ENCODE measurements at places on chromosomes 3 and 15.

DNA sequence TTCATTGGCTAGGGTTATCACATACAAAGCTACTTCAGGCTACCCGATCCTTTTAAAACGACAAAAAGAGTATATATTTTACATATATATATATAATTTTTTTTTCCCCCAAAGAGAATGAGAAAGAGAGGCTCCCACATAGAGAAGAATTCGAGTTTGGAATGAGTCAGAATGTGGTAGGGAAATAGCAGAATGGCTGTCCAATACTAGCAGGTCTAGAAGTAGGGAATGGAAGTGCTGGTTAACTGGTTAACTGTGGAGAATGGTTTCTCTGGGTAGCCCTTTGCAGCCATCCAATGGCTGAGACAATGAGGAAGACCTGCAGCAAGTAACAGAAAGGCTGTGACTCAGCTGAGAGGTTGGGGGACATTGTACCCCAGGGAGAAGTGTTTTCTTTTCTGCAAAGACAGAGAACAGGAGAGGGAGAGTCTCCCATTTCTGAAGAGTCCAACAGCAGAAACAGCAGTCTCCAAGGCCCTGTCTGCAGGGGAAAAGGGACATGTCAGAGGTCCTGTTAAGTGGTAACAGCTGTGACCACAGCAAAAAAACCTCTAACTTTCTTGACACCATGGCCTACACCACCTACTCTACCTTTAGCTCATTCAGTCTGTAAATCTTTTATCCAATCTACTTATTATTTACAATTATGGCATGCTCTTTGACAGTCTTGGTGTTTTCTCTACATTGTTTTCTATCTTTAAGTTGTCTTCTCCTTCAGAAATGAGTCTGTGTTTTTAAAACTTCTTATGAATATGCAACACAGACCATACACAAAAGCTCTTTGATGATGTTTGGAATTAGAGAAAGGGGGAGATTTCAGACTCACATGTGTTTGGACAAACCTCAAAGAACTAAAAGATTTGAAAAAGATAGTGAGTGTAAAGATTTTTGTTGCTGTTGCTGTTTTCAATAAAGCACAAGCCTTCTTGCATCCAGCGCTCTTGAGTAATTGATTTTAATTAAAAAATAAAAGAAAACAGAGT lies 116.1 kb upstream of the SLC7A14 start:
- no peak for DNase-seq

- no peak for DNase-seq
Observed at GRCh38 chr15:57743424-57743823, 36.9 kb downstream of the POLR2M start.

GRCh38 chr15:74664028-74664616 lies 31.7 kb downstream of the EDC3 start:
- no peak for DNase-seq

DNA sequence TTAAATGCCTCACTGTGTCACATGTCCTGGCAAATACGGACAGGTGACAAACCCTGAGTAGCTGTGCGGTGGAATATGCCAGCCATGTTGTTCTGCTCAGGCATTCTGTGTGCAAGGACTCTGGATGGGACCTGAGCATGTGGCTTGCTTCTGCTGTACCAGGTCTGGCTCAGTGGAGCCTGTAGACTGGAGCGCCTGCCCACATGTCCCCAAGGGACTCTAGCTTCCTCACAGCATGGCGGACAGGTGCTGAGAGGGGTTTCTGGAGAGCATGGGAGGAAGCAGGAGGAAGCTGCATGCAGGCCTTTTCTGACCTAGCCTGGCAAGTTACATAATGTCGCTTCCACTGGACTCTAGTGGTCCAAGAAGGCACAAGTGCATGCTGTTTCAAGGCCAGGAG lies 96.3 kb downstream of the PLXNA1 start:
- DNase-seq = no peak

DNA sequence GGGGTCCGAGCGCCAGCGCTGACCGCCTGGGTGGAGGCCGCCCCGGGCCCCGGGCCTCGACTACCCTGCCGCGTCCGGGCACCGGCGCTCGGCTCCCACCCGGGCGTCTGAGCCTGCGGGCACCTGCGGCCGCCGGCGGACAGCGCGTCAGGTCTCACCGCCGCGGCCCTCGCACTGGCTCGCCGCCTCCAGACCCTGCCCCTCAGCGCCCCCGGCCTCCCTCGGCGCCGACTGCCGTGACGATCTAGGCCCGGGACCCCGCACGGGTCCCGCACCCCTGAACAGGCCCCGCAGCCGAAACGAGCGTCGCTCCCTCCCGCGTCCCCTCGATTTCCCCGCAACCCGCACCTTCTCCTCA lies 297 bp downstream of the PRC1 start:
- DNase-seq = no peak

GRCh38 chr3:186094696-186095425 lies 14.0 kb downstream of the ETV5 start:
- DNase-seq = no peak

- DNase-seq = no peak
Observed at GRCh38 chr3:60080648-60081047, 1030.8 kb upstream of the CFAP20DC start.

GRCh38 chr3:70431911-70432310 lies 119.5 kb upstream of the MDFIC2 start:
- no peak for DNase-seq

DNA sequence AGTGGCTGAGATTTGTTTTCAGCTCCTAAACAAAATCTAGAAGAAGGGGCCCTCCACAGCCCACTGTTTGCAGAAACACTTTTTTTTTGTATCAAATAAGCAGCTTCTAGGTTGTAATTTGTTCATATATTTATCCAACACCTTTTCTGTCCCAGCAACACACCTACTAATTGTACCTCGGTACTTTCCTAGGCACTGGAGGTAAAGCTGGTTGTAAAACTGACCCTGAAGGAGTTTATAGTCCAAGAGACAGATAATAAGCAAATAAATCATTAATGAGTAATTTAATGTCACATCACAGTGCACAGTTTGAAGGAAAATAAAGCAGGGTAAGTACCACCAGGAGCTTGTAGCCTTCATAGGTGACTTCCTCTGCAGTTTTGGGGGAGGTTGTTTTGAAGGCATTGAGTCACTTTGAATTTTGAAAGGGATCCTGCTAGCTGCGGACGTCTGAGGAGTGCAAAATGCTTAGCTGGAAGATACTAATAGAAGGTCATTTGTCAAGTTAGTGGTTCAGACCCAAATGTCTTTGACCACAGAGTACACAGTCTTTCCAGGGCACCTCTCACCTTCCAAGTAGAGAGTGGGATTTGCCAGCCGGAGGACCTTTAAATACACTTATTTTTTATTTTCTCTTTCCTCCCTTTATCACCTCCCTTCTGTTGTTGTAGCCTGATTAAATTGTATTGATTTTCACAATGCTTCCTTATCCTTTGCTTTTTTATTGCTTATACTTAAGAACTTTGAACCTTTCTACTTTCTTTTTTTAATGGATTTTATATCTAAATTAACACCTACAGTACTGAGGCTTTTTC lies 53.8 kb downstream of the CMSS1 start:
- no peak for DNase-seq

DNA sequence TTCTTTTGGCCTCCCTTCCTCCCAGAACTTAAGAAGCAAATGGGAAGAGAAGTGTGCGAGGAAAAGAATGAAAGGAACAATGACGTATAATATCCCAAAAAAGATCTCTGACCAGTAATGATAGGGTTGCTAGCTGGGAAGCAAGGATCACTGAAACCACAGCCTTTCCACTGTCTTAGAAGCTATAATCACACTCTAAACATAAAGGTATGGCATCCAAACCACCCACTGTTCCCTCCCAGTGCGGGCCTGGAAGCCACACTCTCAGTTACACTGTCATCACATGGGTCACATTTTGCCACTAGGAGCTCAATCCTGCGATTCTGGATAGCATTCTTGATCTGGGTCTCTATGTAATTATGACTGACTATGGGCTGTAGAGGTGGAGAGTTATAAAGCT lies 131.6 kb upstream of the HACD2 start:
- no peak for DNase-seq

DNA sequence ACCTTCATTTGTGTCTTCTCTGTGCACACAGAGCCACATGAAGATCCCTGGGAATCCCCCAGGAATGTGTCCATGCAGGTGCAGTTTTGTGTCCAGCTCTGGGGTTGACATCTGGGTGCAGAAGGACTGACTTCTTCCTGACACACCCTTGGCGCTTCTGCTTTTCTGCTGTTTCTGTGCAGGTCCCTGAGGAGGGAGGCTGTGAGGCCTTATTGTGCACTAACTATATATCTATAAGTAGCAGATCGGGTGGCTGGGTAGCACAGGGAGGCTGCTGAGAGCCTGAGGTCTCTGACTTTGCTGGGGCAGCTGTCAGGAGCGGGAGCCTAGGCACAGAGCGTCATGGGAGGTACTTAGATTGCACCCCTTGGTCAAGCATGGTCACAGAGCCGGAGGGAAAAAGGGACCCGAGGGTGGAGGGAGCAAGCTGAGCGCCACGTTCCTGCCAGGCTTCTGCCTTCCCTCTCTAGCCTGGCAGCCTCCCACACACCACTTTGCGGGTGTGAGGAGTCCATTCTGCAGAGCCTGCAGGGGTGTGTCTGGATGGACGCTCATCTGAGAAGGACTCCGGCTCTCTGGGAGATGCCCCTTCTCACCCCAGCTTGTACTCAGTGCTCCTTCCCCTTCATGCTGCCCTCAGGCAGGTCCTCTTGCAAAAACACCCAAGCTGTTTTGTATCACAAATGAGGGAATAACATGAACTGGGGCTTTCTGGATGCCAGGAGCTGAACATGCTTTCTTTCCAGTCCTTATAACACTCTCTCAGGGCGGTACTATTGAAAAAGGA lies 23.9 kb downstream of the CCDC33 start:
- no peak for DNase-seq

- no peak for DNase-seq
Observed at GRCh38 chr15:79265987-79266579, 16.4 kb upstream of the ANKRD34C start.

DNA sequence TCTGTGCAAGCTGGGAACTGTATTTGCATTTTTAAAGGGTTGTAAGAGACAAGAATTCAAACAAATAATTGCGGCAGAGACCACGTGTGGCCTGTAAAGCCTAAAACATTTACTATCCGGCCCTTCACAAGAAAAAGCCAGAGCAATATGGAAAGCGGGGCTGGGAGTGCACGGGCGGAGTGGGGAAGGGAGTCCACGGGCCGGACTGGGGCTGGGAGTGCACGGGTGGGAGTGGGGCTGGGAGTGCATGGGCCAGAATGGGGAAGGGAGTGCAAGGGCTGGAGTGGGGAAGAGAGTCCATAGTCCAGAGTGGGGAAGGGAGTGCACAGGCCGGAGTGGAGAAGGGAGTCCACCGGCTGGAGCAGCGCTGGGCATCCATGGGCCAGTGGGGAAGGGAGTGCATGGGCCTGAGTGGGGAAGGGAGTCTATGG lies 41.2 kb downstream of the KLF15 start:
- no peak for DNase-seq

DNA sequence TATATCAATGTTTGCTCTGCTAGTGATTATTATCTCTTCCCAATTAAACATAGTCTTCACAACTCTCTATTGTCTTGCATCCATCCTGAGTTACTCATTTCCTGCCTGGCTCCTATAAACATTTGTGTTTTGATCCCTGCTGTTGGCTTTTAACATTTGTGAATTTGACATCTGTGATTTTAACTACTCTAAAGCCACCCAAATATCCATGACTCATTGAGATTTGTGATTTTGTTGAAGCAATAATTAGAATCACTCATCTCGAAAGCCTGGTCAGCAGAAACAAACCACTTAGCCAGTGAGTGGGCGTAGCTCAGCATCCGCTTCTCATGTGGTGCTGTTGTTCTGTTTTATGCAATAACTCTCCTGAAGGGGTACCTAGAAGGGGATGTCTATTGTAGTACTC lies 174.3 kb upstream of the ZBTB20 start:
- DNase-seq = no peak

DNA sequence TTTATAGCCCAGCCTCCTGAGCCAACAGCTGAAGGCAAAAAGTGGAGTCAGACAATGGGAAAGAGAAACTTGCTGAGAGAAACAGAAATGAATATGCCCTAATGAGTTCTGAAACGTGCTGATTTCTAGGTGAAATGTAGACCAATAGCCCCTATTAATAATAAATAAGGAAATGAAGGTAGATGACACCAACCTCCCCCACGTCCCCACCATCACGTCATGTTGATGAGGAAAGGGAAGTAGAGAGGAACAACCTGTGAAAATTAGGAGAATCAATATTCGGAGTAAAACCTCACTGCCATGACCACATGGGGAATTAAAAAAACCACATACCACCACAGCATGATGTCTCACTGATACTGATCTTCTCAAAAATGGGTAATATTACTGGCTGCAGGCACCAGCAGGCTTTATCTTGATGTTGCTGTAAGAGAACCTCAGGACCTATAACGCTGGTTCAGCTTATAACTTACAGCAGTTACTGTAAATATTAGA lies 64.0 kb downstream of the KAT2B start:
- no peak for DNase-seq

GRCh38 chr3:159239059-159239458 lies 437.2 kb downstream of the MFSD1 start:
- DNase-seq = no peak

DNA sequence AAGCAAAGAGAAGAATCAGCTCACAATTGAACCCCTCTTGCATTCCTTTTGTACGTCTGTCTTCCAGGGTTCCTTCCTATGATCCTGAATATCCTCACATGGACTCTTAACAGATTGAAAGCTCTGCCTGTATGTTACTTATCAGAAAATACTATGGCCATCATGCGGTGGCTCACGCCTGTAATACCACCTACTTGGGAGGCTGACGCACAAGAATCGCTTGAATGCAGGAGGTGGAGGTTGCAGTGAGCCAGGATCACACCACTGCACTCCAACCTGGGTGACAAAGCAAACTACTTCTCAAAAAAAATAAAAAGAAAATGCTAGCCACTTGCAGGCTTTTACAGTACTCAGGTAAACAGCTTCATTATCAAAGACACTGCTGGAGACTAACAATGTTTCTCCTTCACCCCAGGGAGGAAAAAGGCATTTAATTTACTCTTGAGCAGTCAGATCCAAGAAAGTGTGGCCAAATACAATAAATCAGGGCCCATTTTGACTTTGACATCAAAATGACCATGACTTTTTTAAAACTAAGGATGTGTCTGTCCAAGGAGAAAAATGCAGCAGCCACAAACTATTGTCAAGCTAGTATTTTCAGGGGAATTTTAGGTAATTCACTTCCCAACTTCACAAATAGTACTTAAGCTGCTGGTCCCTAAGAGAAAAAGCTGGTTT lies 27.3 kb downstream of the NPTN start:
- DNase-seq = no peak

DNA sequence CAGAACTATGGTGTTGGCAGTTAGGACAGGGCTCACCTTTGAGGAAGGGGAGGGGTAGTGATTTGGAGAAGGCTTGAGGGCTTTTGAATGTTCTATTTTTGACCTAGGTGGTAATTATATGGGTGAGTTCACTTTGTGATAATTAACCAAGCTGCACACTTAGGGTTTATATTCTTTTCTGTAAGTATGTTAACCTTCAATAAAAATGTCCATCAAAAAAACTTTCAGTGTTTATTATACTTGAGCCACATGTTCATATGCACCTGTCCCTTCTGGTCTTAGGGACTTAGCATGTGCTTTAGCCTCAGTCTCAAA lies 28.4 kb downstream of the PDE8A start:
- DNase-seq = no peak

GRCh38 chr3:7249493-7250076 lies 388.7 kb downstream of the GRM7 start:
- DNase-seq = no peak

- no peak for DNase-seq
Observed at GRCh38 chr15:49620199-49620598, 419 bp downstream of the FAM227B start.

GRCh38 chr15:101479851-101480612 lies 9.5 kb downstream of the PCSK6 start:
- DNase-seq = no peak

GRCh38 chr15:57540736-57541135 lies 51.0 kb upstream of the MYZAP start:
- no peak for DNase-seq

GRCh38 chr15:66047321-66048024 lies 178.2 kb downstream of the RAB11A start:
- no peak for DNase-seq

Measured in activated CD8-positive, alpha-beta memory T cell treated with anti-CD3 and anti-CD28 coated beads for 1 hour (primary cell).